ENCODE measurements at places on chromosomes 2 and 18.

- no peak for DNase-seq
These were observed 56.8 kb downstream of the TRIP12 start for GRCh38 chr2:229865033-229865432.

DNA sequence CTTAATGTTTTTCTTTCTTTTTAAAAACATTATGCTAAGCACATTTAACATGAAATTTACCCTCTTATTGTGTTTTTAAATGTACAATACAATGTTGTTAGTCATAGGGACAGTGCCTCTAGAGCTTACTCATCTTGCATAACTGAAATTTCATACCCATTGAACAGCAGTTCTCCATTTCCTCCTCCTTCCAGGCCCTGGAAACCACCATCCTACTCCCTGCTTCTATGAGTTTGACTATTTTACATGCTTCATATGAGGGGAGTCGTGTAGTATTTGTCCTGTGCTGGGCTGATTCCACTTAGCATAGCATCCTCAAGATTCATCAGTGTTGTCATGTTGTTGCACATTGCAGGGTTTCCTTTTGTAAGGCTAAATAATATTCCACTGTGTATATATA, 92.6 kb downstream of the SPATS2L start:
- DNase-seq: no peak

DNA sequence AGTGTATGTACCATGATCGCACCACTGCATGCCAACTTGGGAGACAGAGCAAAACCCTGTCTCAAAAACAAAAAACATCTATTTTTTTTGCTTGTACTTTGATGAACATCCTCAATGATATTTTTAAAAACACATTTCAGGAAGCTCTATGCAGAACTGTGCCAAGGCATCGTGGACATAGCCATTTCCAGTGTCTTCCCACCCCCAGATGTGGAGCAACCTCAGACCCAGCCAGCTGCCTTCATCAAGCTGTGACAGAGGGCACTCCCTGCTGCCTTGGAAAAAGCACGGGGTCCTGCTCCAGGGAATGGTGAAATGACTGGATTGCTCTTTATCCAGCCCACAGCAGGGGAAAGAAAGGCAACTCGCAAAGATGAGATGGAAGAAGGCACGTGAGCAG, 13.7 kb upstream of the POLR1B start:
- DNase-seq: no peak

DNA sequence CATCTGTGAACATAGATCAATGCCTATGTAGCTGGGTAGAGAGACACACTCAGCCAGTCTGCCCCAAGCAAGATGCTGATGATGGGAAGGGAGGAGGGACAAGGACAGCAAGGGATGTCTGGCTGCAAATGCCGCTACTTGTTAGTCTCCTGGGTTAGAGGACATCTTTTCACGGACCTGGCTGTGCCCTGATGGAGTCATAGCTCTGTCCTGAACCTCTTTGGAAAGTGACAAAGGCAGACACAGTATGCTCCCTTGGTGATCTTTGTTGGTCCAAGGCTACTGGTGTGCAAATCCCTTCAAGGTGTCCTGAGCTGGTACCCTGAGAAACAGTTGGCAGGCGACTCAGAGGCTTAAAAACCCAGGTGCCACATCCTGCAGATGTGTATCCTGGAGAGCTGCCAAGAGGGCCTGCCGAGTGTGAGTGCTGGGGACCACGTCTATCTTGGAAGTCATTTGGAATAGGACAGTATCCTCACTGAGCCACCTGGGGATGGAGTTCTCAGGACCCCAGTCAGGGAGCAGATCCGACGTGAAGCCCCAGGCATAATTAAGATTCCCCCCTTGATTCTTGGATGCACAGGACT, 10.8 kb downstream of the FOSL2 start:
- no peak for DNase-seq
